Activated CD8-positive, alpha-beta memory T cell treated with anti-CD3 and anti-CD28 coated beads for 48 hours (primary cell): ENCODE measurements at places on chromosomes 4 and X.

- no peak for DNase-seq
These were observed 83.3 kb downstream of the CLDN34 start for GRCh38 chrX:10050481-10050880.

- no peak for DNase-seq
These were observed 195.0 kb upstream of the GPRIN3 start for GRCh38 chr4:89502581-89502980.

GRCh38 chrX:140141444-140142029 is 176.2 kb upstream of the CXorf66 start:
- no peak for DNase-seq

- no peak for DNase-seq
These were observed 13.5 kb upstream of the GRIA3 start for GRCh38 chrX:123170546-123170945.

- no peak for DNase-seq
These were observed 124.1 kb downstream of the RNF150 start for GRCh38 chr4:141009129-141009528.

- DNase-seq = no peak
These were observed 26.8 kb downstream of the DOCK11 start for GRCh38 chrX:118522230-118522926.

DNA sequence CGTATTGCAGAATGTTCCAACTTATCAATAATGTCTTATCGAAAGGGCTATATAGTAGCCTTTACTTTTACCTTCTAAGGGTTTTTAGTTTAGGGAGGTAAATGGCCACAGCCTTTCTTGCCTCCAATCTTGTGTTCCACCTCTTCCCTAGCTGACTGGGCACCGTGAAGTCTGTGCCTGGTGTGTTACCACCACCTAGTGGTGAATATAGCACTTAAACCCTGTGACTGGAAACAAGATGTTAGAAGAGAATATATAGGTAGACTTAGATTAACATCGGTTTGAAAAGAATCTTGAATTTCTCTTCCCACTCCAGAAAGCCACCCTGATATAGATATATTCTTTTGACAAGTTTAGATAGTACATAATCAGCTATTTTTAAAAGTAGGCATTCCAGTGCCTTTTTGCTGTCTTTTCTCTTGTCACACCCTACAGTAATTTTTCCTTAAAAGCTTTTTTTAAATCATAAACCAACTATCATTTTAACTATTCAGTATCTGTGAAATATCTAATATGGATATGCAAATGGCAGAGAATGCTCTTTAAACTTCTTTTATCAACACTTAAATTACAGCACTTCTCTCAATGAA is 27.8 kb upstream of the ADH7 start:
- DNase-seq = no peak

- DNase-seq = no peak
These were observed 286.8 kb downstream of the CBLL2 start for GRCh38 chrX:22559506-22559905.
